CD4-positive, alpha-beta T cell treated with Interleukin-4 for 1 hour (primary cell): ENCODE measurements at places on chromosomes 2 and 18.

- DNase-seq = no peak
Measured at GRCh38 chr2:14530506-14530905, 102.0 kb upstream of the LRATD1 start.

GRCh38 chr18:36420826-36421225 is 123.3 kb downstream of the FHOD3 start:
- no peak for DNase-seq

- DNase-seq = no peak
Measured at GRCh38 chr2:1771626-1772280, 27.4 kb upstream of the PXDN start.

GRCh38 chr2:88608184-88608583 is 19.1 kb downstream of the EIF2AK3 start:
- DNase-seq = no peak

DNA sequence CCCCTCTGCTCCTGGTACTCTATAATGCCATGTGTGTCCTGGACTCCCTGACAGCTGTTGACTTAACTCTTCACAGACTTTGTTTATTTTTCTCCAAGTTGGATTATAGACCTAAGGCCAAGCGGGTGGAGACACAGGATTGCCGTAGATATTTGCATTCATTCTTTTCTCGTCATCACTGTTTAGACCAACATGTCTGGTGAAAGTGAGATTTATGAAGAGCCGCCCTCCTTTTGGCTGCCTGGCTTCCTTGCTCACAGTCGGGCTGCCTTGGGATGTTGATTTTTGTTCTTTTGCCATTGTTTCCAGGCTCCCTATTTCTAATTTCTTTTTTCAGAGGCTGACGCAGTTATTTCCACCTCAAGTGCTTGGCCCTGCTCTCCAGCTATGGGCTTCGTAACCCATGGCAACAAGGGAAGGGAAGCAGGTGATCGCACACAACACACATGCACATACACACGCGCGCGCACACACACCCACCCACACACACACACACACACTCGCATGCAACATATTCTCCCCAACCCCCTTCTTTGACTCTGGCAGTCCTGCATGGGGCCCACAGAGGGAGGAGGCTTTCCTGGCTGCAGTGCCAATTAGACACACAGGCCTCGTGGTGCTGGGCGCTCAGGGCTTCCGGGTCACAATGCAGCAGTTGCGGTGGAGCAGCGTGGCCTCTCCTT is 296.5 kb downstream of the MTX2 start:
- no peak for DNase-seq

GRCh38 chr2:160984426-160985077 is 175.7 kb upstream of the TANK start:
- no peak for DNase-seq

- DNase-seq = no peak
Measured at GRCh38 chr2:134231965-134232340, 21.9 kb upstream of the MGAT5 start.

- no peak for DNase-seq
Measured at GRCh38 chr18:46462523-46462922, 194.5 kb downstream of the LOXHD1 start.

DNA sequence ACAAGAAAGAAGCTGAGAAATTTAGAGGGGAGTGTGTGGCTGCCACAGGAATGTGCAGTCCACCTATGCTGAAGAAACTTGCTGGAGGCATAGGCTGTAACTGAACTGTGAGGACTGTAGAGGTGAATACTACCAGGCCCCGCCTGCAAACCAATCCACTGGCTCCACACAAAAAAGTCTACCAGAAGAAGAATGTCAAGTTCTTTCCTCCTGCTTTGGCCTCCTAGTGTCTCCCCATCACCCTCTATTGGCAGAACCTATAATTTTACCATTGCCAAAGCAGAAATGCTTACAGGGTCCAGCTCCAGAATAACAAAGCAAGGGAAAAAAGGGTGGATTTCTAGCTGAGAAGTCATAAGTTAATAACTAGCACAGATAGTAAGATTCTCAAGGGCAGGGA is 5.9 kb upstream of the ATP5MC3 start:
- peak; percentile 33 for DNase-seq

DNA sequence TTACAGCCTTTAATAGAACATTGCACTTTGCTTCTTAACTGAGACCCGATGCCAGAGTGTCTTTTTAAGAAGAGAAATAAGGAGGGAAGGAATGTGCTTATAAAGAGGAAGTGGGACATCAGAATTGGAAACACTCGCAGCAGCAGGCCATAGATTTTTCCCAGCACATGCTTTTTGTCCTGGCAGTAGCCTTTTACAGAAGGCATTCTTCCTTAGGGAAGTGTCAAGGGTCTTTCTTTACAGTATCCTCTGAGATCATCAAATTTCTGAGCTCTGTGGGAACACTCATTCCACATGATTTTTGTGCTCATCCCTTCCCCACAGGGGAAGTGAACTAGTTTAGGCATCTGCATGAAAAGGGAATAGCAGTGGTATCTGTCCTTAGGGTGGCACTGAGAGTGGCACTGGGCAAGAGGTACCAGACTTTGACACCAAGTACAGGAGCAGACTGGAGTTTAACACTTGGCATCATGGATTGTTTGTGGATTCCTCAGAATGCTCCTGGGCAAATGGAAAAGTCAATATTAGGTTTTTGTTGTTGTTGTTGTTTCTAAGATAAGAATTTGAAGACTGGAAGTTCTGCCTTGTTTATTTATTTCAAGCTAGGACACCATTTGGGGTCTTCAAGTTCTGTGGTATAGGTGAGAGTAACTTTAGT is 4.1 kb downstream of the MYO1B start:
- DNase-seq = no peak

GRCh38 chr2:106857882-106858478 is 28.0 kb downstream of the ST6GAL2 start:
- no peak for DNase-seq

DNA sequence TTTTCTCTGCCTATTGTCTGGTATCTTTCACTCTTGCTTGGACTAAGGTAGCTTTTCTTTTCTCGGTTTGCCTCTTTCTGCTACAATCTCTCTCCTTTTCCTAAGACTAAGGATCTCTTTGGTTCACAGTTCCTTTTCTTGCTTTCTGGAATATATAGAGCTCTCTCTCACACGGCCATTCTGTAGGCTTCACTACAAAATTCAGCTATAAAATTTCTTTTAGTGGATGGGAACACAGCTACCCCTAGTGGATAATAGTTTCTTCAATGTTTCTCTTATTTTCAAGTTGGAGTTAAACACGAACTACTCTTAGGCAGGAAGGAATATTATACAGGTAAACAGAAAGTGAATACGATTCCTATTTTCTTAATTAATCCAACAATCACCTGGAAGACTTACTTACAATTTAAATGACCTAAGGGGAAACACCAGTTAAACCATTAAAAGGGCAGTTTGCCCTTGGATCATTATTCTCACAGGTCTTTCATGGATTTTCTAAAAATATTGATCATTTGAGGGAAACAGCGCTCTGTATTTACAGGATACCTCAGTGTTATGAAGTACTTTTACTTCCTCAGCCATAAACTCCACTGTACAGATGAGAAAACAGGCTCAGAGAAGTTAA is 140.5 kb downstream of the LRP2 start:
- DNase-seq = no peak

DNA sequence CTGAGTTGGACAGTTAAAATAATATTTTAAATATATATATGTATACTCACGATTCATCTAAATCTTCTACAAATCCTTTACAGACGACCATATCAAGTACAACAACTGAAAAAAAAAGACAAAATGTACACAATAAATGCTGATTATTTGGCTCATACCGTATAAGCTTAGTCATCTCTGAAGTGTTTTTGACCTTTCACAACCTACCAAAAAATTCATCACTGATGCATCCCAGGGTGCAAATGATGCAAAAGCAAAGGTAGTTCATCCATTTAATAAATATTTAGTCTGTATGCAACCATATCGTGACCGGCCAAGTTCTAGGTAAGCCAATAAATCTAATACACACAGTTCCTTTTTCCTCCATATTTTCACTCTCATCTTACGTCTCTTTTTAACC is 1.1 kb downstream of the TMX3 start:
- DNase-seq = no peak

- DNase-seq = no peak
Measured at GRCh38 chr18:44609181-44609941, 71.3 kb upstream of the SETBP1 start.

DNA sequence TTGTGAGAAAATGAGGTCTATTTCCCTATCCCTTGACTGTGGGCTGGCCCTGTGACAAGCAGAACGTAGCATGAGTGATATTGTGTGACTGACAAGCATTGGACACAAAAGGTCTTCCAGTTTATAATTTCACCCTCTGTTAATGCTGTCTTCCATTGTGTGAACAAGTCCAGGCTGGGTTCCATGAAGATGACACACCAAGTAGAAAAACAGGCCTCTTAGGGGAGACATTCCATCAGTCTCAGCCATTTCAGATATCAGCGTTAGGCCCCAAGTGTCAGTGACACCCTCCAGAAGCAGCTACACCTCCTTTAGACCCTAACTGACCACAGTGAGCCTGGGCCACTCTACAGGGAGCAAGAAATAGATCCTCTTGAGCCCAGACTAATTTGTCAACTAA is 511.3 kb downstream of the FBXO15 start:
- no peak for DNase-seq

DNA sequence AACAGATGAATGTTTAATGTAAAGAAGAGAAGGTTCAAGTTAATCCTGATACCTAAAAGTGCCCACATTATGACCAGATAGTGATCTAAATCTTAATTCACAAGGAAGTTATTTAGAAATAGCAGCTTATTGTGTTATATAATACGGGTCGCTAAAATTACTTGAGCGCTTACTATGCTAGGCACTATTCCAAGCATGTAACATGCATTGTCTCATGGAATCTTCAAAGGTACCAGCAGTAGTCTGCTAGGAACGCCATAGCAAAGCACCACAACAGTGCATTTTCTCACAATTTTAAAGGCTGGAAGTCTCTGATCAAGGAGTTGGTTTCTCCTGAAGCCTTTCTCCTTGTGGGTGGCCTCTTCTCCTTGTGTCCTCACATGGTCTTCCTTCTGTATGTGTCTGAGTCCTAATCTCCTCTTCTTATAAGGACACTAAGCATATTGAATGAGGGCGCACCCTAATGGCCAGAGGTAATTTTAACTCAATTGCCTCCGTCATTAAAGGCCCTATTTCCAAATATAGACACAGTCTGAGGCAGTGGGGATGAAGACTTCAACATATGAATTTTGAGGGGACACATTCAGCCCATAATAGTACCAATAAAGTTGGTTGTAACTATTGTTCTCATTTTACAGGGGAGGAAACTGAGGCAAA is 118.4 kb downstream of the LRRC30 start:
- DNase-seq = no peak

DNA sequence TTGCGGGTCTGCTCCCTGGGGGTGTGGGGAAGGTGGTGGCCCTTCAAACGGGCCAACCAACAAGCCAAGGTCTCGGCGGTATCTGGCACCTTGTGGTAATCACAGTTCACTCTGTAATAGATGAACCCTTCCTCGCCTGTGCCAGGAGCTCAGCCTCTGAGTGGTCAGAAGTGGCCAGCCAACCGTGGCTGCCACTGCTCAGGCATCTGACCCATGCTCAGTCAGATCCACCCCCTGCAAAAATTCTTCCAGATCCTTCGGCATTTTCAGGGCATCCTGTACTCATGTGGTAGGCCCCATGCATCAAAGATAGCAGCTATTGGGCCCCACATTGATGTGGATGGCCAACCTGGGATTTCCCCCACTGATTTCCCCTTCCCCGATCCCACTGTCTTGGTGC is 39.6 kb upstream of the SERPINE2 start:
- DNase-seq = no peak
